ENCODE measurements at places on chromosomes 11 and 22.
A peak's percentile ranks its signal among the peaks of the same experiment; 100 is the strongest.

- DNase-seq, result no peak
These were observed 1441.8 kb downstream of the TBC1D22A start for GRCh38 chr22:48204296-48204695.

- peak; percentile 37 for DNase-seq
These were observed 69.1 kb upstream of the NTM start for GRCh38 chr11:131301306-131301705.

GRCh38 chr22:39800790-39801520 is 92.6 kb downstream of the ENTHD1 start:
- no peak for DNase-seq

DNA sequence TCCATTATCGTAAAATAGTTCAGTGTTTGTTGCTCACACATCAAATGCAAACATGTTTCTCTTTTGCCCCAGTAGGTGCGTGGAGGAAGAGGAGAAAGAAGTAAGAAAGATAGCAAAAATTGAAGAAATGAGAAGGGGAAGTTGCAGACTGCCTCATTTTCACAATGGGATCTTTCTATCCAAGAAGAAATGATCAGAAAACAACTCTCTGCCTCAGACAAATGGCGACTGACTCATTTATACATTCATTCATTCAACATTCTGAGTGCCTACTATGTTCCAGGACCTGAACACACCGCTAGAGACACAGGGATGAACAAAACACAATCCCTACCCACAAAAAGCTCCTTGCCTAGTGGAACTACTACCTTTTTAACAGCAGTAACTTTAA is 367 bp downstream of the HPS5 start:
- DNase-seq, result no peak

- DNase-seq, result no peak
These were observed 412.9 kb downstream of the TBC1D22A start for GRCh38 chr22:47175151-47176025.

- DNase-seq, result peak; percentile 63
These were observed 189.8 kb downstream of the SNX19 start for GRCh38 chr11:130726234-130727037.

DNA sequence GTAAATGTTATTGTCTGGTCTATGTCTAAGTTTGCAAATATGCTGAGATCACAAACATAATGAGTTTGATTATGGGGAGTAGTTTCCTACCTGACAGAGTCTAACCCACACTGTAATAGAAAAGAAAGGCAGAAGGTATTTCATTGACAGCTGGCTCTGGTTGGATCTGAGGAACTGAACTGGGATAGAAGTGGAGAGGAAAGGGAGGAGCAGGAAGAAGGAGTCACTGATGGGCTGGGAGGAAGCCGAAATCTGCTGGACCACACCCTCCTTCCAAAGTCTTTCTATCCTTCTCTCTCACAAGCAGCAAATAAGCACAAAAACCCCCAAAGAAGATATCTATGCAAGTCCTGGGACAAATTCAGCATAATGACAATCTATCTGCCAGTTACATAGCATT is 11.7 kb downstream of the BLID start:
- peak; percentile 26 for DNase-seq

- DNase-seq, result no peak
These were observed 18.5 kb upstream of the QSER1 start for GRCh38 chr11:32874132-32874531.
